ENCODE measurements at places on chromosomes 16 and 17.

DNA sequence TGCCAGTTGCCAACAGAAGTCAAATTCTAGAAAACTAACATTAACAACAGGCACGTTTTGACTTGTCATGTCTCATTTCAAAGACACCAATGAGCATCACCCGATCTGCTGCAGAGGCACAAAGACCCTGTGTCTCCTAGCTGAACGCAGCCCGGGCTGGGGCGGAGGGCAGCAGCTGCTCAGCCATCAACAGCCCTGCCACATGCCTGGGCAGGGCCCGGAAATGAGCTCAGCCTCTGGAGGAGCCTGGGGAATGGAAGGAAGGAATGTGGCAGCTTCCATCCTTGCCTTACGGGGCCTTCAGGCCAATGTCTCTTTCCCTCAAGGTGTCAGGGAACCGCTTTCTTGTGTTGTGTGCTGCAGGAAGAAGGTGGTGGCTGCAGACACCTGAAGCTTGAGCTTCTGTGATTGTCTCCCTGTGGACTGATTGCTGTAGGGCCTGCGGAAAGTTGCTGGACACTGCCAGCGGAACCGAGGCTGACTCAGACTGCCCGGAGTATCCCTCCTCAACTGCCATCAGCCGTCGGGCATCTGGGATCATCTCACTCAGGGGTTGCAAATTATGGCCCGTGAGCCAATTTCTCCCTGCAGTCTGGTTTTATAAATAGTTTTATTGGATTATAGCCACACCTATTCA, 7.3 kb downstream of the CDH13 start:
- DNase-seq = no peak

GRCh38 chr16:84486551-84487235, 17.8 kb downstream of the MEAK7 start:
- no peak for DNase-seq

GRCh38 chr16:445566-445965, 20.1 kb downstream of the RAB11FIP3 start:
- DNase-seq = no peak

- DNase-seq = no peak
Observed at GRCh38 chr16:72976438-72977064, 71.4 kb downstream of the ZFHX3 start.

DNA sequence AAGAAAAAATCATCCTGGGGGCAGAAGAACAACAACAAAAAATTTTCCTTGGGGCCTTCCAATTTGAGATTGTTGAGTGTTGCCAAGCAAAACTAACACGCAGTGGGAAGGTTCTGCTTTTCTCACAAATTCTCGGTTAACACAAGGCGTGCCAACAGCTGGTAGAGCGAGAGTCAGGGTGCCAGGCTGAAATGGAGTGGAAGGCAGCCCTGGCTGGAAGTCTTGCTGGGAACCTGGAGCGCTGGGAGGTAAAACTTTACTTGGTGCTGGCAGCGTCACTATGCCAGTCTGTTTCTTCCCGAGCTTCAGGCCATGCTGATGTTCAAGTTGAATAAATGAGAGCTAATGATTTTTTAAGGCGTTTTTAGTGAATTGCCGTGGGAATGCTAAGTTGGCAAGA, 189.4 kb downstream of the WWOX start:
- no peak for DNase-seq

- peak; percentile 20 for DNase-seq
Observed at GRCh38 chr16:21101631-21102420, 48.8 kb downstream of the DNAH3 start.

DNA sequence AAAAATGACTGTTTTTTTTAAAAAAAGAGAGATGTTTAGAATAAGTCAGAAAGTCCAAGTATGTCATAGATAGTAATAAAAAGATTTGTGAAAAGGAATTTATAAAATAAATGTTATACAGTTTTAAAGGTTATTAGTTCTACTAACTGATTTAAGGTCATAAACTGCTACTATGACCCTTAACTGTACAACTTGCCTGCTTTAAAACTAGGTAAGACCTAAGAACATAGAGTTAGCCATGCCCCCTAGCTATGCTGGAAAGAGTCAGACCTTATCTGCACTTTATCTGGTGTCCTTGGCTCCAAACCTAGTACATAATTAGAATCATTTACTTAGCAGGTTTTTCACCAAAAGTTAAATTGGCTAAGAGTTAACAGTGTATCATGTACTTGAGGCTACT, 23.5 kb upstream of the SLC6A2 start:
- DNase-seq = no peak

GRCh38 chr17:49996121-49996494, 1.1 kb upstream of the DLX3 start:
- DNase-seq = no peak

- no peak for DNase-seq
Observed at GRCh38 chr16:77977339-77977738, 45.0 kb upstream of the CLEC3A start.

GRCh38 chr16:11557801-11558200, 28.9 kb downstream of the LITAF start:
- no peak for DNase-seq

DNA sequence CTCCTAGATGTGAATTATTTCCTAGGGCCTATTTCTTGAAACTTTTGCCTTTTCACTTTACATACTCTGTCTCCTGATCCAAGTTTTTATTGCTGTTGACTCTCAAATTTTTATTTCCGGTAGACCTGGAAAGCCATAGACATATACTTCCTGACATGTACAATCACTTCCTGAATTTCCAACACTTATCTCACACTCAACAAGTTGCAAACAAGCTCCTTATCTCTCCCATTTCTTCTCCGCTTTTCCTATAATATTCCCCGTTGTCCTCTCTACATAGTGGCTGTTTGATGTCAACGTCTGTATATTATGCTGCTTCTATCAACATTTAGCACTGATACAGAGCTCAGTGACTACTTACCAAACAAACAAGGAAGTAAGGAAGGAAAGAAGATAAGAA, 59.3 kb downstream of the IKZF3 start:
- no peak for DNase-seq

GRCh38 chr17:27475981-27476895, 20.0 kb downstream of the KSR1 start:
- no peak for DNase-seq

- DNase-seq = peak; percentile 27
Observed at GRCh38 chr16:635573-636205, 416 bp downstream of the METTL26 start.

GRCh38 chr17:41687828-41688640, 651 bp upstream of the EIF1 start:
- DNase-seq = peak; percentile 66

- no peak for DNase-seq
Observed at GRCh38 chr16:52757746-52758472, 211.0 kb upstream of the TOX3 start.

GRCh38 chr16:35506898-35507194, 2047.4 kb downstream of the TP53TG3F start:
- no peak for DNase-seq

- peak; percentile 65 for DNase-seq
Observed at GRCh38 chr17:2400474-2400866, 390 bp downstream of the MNT start.

DNA sequence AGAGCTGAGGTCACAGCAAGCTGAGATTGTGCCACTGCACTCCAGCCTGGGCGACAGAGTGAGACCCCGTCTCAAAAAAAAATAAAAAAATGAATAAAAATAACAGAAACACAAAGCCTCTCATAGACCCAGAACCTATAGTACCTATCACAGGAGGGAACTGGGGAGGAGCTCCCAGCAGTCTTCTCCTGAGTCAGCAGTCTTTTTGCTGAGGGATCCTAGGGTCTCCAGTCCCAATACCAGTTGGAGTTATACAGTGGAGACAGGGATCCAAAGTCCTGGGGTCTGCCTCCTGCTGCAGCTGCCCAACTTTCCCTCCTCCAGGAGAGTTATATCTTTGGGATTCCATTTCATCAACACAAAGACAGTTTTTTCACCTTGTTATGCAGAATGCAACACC, 3.7 kb upstream of the TMUB2 start:
- no peak for DNase-seq

Measured in DND-41 (cell line).